ENCODE measurements at places on chromosomes 3 and 15.

DNA sequence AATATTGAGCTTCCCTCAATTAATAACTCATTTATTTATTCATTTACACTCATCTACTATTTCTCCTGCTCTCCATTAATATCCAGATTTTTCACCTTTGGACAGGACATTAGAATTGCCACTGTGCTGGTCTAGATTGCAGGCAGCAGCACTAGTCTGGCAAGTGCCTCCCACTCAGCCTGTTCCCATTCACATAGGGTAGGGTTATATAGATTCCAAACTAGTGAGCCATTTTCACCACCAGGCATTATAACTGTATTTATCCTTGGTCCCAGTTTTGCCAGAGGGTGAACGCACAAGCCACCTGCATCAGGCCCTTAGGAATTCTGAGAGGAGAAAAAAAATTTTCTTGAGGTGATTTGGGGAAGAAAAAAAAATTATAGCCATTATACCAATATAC lies 44.5 kb downstream of the ANAPC13 start:
- no peak for DNase-seq

DNA sequence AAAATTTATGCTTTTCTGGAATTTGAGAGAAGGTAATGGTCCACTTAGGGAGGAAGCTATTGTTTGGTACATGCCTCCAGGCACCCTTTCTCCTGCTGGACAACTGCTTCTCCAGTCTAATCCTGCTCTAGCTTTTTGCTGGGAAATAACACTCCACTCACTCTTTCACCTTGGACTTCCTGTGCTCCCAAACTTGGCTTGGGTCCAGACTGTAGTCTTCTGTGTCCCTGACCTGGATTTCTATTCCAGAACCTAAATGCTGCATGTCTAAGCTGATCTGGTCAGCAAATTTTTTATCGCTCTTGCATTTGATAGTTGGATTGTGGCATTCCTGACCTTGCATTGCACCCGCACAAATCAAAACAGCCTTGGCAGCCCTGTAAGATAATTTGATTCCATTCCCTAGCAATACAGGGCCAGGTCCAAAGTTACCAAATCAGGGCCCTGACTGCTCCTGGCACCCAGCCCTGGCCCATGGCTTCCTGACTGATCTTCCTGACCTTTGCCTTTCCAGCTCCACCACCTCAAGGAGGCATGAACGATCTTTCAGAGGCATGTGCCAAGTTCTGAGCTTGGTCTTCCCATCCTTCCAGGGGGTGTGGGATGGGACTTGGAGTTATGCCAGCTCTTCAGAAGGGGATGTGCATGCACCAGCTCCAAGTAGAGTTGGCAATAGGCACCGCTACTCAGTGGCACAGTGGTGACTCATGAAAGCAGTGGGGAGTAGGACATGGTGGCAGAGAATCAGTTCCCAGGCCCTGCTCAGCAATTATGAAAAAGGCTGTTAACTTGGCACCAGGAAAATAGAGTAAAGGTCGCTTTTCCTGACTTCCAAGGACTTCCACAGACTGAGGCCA lies 43.9 kb upstream of the GOLGA8J start:
- peak; percentile 97 for DNase-seq

GRCh38 chr3:60855250-60855649 lies 396.0 kb downstream of the FHIT start:
- DNase-seq = no peak

DNA sequence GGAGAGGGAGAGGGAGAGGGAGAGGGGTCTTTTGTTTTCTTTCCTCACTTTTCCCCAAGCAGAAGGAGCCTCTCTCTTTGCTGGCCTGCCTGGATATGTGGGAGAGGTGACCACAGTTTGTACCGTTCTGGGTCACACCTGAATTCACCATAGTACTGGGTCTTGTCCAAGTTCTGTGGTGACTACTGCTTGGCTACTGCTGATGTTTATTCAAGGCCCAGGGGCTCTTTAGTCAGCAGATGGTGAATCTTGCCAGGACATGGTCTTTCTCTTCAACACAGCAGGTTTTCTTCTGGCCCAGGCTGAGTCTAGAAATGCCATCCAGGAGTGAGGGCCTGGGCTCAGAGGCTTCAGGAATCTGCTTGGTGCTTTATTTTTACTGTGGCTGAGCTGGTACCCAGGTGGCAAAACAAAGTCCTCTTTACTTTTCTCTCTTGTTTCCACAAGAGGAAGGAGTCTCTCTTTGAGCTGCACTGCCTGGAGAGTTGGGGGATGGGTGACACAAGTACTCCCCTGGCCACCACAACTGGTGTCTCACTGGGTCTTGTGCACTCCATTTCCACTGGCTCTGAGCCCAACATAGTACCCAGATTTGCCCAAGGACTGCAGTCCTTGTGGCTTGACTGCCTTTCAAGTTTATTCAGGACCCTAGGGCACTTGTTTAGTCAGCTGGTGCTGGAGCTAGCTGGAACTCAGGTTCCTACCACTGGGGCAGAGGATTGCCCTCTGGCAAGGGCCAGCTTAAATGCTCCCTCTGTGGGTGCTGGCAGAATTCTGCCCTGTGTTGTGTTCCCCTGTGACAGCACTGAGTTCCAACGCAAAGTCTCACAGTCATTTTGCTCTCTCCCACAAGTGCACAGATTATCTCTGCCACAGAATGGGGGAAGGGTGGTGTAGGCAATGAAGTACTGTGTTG lies 16.8 kb upstream of the CCNDBP1 start:
- DNase-seq = peak; percentile 96

DNA sequence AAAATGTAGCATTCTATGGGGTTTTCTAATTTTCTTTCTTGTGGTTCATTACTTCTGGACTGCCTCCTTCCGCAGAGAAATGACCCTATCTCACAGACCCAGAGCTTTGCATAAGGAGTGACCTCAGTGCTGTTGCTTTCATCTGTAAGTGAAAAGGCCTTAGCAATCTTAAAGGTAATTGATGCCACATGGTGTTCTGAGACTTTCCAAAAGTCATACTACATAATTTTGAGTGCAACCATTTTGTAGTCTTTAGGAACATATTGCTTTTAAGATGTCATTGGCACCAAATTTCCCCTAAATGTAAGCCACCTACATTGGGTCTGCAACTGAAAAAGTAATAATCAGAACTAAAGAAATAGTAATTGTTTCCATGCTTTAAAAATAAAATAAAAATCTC lies 9.2 kb upstream of the HHLA2 start:
- DNase-seq = no peak

DNA sequence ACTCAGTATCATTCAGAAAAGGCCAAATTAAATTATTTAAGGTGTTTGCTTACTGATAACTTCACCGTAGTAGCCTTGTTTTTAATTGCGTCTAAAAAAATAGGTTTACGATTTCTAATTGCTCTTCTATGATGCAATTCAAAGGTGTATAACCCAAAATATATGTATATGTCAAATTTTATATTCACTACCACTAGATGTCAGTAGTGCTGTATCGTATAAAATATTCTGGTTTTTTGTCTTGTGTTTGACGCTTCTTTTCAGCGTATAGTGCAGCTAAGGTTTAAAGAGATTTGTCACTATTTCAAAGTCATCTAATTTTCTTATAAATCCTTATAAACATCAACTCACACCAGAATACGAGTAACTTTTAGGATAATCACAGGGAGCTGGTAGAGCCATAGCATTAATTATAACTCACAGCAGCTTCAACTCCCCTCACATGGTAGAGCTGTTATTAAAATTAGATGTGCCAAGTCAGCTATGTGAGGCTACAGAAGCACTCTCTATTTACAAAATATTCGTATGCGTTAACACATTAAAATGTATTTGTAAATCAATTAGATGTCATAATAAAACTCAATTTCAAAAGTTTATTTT lies 3.5 kb downstream of the PFN2 start:
- DNase-seq = peak; percentile 75

DNA sequence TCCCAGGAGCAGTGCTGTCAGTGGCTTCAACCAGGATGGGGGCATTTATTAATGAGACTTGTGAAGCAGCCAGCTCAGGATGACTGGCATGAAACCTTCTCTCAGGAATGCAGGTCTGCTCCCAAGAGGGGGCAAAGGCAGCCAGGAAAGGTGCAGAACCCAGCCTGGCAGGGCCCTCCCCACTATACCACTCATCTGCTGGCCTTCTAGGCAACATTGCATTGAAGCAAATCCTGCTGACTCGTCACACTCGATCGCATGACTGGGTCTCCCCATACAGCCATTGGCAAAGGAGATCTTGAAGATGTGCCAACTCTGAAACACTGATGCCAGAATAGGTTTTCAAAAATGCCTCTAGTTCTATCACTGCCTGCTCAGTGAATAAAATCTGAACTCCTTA lies 65.7 kb upstream of the CMTM7 start:
- DNase-seq = peak; percentile 41

GRCh38 chr3:175585898-175586297 lies 726.8 kb downstream of the NAALADL2 start:
- DNase-seq = peak; percentile 55

DNA sequence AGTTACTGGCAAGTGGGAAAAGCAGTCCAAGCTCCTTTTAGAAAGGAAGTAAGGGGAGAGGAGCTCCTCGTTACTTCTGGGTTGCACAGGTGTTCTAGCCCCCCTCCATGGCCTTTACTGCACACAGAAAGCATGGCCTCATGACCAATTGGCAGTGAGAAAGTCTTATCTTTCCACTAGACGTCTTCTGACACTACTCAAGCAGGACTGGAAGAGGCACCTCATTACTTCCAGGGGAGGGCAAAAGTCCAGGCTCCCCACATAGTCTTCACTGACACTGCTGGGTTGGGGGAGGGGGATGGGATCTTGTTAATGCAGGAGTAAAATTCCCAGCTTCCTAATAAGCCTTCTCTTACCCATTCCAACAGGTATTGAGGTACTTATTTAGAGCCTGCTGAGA lies 27.6 kb upstream of the TM2D3 start:
- DNase-seq = no peak

DNA sequence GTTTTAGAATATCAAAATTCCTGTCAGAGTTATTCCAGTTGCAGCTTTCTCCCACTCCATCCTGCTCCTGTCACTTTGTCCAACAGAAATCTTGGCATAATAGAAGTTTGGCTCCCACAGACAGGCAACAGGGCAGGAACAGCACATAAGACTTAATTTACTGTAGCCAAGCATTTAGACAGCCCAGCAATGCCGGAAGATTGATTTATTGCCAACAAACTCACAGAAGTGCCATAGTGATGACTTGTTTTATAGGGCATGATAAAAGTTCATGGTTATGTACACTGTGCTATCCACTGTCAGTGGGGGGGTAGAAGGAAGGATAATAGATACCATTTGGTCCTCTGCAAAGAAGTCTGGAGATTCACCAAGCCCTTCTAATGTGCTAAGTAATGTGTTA lies 98.3 kb upstream of the CBLB start:
- peak; percentile 30 for DNase-seq

DNA sequence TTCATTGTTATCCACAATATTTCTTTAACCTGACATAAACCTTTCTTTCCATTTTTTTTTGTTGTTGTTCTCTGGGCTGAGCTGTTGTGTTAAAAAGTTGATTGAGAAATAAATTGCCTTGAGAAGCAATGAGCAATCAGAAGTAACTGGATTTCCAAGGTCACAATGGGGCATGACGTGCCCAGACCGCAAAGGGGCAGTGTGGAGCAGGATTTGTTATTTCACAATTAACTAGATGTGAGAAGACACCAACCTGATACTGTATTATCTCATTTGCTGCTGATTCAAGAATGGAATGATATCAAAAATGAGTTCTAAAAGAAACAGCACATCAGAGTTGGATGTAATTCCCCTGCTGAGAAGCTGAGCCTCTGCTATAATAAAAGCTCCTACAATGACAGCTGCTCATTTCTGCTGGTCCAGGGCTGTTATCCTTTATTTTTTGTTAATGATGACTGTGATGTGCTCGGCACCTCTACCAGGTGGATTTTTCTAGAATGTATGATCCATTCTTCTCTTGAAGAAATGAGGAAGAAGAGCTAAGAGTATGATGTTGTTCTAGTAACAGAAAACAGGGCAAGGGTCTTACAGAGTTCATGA lies 28.1 kb downstream of the CPNE4 start:
- DNase-seq = peak; percentile 71

GRCh38 chr3:152283492-152284381 lies 15.0 kb downstream of the MBNL1 start:
- no peak for DNase-seq

DNA sequence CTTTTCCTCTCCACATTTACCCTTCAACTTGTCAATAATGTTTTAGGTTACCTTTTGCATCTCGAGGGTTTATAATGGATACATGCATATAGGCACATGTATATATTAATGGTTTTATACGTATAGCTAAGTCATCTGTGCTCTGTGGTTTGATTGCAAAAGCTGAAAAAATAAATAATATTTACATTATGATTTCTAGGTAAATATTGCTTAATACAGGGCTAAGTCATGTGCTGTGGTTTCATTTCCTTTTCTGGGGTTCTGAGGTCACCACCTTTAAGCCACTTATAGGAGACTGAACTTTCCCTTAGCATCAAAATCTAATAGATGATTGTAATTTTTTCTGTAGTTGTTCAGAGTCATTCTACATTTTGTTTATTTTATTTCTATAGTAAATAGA lies 33.1 kb downstream of the LPP start:
- peak; percentile 76 for DNase-seq

DNA sequence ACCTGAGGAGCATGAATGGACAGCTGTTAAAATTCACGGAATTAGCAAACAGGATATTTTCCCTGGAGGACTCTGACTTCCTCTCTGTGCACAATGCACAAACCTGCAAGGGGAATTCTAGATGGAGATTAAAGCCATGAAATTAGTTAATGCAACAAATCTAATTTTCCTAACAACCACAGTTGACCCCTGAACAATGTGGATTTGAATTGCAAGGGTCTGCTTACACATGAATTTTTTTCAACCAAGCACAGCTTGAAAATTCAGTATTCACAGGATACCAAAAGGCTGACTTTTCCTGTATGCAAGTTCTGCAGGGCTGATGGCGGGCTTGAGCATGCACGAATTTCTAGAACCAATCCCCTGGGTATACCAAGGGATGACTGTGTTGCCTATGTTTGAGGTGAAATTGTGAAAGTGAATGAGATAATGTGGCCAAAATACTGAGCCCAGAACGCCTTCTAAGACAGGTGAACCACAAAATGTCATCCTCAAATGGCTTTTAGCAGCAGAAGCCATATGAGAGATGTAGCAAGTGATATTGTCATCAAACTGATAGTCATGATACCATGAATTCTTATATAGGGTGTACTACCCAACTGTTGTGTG lies 52.5 kb downstream of the COL8A1 start:
- DNase-seq = no peak

GRCh38 chr15:76533060-76533820 lies 196.7 kb downstream of the ISL2 start:
- peak; percentile 90 for DNase-seq

DNA sequence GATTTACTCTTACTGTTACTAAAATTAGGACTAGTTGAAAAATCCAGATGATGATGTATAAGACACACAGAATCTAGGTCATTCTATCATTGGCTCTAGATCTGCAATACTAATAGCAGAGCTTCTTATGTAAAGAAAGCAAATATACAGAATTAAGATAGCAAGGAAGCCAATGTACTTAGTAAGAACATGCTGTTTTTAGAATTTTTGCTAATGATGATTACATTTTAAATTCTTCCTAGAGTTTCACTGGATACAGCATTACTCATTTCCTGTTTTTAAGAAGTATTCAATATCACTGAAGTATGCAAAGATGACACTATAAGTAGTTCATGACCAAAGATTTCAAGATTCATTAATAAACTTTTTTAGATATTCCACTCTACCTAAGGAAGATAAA lies 60.7 kb downstream of the CFAP20DC start:
- no peak for DNase-seq

GRCh38 chr3:134449951-134450350 lies 35.8 kb downstream of the ANAPC13 start:
- no peak for DNase-seq

- DNase-seq = no peak
These were observed 46.6 kb upstream of the FHIT start for GRCh38 chr3:61297821-61298220.

Measured in MCF 10A (cell line).